Naive thymus-derived CD4-positive, alpha-beta T cell (primary cell): ENCODE measurements at places on chromosomes 7 and 10. TPM values are rescaled to one million over a fixed set of nuclear protein-coding genes. Genes with fewer than 3 reads are reported as not detected.

ASZ1 gene
- total RNA-seq = not detected

- DNase-seq = no peak
Measured at GRCh38 chr10:29256586-29256985, 32.3 kb upstream of the LYZL1 start.

GRM3 gene
- not detected in 2 replicates for total RNA-seq

HOXA13 gene
- not detected for total RNA-seq

ZKSCAN1 gene
- total RNA-seq = 103 TPM

IKZF1 gene
- 388 TPM for total RNA-seq

GRCh38 chr10:112446055-112446854, 459 bp downstream of the ZDHHC6 start:
- no peak for DNase-seq

NCAPG2 gene
- total RNA-seq = 6.0 TPM

DNA sequence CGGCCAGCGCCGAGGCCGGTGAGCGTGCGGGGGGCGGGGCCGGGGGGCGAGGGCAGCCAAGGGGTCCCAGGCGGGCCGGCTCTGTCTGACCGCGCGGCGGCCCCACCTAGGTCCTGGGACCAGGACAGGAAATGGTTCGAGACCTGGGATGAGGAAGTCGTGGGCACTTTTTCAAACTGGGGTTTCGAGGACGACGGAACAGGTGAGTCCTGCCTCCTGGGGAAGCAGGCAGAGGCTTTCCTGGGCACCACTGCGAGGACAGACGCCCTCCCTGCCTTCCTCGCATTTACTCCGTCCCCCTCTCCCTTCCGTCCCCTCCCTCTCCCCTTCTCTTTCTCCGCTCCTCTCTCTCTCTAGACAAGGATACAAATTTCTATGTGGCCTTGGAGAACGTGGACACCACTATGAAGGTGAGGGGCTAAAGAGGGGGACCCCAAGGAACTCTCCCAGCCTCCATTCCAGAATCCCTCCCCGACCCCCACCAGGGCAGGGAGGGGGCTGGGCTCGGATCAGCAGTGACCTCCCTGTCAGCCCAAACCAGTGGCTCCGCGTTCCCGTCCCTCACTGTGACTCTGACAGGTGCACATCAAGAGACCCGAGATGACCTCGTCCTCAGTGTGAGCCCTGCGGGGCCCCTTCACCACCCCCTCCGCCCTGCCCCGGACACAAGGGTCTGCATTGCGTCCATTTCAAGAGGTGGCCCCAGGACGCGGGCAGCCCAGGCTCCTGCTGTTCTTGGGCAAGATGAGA, 2.6 kb upstream of the MUC12 start:
- DNase-seq = peak; percentile 8

GRCh38 chr7:157793973-157794745, 457.4 kb downstream of the DNAJB6 start:
- no peak for DNase-seq

FAM13C gene
- total RNA-seq = not detected

GRCh38 chr7:19133886-19134285, 11.3 kb downstream of the FERD3L start:
- no peak for DNase-seq

- DNase-seq = peak; percentile 80
Measured at GRCh38 chr7:618539-619367, 99.1 kb upstream of the PDGFA start.

GRCh38 chr7:114081606-114082425, 163.0 kb upstream of the PPP1R3A start:
- DNase-seq = no peak

MDFIC gene
- total RNA-seq = 49.2 TPM

DNA sequence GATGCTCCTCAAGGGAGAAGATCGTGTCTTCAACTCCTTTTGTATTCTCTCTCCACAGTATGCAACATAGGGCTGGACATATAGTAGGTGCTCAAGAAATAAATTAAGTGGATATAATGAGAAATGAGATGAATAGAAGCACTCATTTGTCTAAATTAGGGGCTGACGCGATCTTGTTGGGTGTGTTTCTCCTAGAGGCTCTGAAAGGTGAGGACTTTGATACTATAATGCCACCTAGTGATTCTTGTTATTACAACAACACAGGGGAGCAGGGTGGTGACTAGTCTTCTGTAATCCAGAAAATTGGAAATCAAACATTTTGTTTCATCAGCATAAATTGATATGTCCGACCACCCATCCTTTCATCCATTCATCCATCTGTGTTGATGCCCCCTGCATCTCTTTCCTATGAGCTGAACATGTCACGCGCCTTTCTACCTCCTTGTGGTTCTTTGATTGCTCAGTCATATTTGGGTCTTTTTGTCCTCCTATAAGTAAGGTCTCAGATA, 3.5 kb upstream of the CFAP58 start:
- peak; percentile 77 for DNase-seq

- no peak for DNase-seq
Measured at GRCh38 chr7:51472873-51473272, 156.3 kb upstream of the COBL start.
